ENCODE measurements at places on chromosomes 7 and 10. TPM values are rescaled to one million over a fixed set of nuclear protein-coding genes. Genes with fewer than 3 reads are reported as not detected.

Gene VAX1
- not detected for total RNA-seq

Gene ZNF425
- 1.4 TPM for total RNA-seq

Gene CHCHD2
- total RNA-seq = 541 TPM

Gene ATP6V0A4
- total RNA-seq = not detected

Gene AS3MT
- total RNA-seq = 0.36 TPM

Gene ANKRD16
- 6.2 TPM for total RNA-seq
